ENCODE measurements at places on chromosomes 4 and X. TPM values are rescaled to one million over a fixed set of nuclear protein-coding genes. Genes with fewer than 3 reads are reported as not detected.

PITX2 gene
- not detected for total RNA-seq

DNA sequence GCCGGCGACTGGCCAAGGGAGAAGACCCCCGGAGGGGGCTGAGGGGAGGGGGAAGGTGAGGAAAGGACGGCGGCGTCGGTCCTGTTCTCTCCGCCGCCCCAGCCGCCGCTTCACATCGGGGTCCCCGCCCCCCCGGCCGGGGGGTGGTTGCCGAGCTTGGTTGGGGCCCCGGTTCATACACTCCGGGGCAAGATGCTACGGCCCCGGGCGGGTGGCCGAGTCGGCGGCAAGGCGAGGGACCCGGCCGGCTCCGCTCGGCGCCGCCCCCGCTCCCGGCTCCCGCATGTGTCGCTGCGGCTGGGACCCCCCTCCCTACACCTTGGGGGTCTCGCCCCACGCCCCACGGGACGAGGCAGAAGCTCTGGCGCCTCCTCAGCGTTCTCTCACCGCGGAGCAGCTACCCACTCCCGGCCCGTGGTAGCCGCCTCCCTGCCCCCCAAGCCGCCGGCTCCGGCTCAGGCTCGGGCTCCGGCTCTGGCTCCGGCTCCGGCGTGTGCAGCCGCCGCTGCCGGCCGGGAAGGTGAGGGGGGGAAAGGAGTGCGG, 461 bp downstream of the FBXW7 start:
- H3K27me3 ChIP-seq = no peaks in the 10 kb centered on the region
- peak; percentile 84 for DNase-seq
- H3K27ac ChIP-seq = peak overlapping the region; percentile 98

DNA sequence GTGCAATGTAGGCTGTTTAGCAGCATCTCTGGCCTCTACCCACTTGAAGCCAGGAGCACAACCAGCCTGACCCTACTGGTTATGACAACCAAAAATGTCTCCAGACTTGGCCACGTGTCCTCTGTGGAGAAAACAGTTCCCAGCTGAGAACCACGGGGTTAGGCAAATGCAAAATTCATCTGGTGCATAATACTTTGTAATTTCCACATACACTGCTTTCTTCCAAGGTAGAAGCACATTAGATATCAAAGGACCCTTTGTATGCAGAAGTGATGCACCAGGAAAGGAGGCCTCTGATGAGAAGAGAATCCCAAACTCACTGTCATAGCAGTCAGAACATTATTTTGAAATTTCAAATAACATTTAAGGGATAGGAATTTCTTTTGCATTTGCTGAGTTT, 26.3 kb downstream of the MFAP3L start:
- no peaks in the 10 kb centered on the region for H3K4me1 ChIP-seq
- no peak overlapping the region for H3K27ac ChIP-seq
- no peaks in the 10 kb centered on the region for H3K27me3 ChIP-seq
- no peak for DNase-seq
- no peak overlapping the region for H3K4me3 ChIP-seq
- H3K36me3 ChIP-seq = no peaks in the 10 kb centered on the region

DNA sequence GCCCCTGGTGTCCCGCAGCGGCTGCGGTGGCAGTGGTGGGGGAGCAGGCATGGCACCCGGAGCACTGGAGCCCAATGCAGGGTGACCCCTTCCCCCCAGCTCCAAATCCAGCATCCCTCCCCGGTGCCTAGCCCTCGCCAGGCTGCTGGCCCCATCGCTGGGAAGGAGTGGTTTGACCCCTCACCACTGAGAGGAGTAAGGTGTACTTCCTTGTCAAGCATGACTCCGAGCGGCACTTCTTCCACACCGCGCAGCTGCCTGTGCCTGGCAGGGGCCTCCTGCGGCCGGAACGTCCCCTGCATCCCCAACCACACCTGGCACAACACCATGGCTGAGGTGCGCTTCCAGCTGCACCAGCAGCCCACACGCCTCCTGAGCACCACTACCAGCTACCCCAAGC, 27.0 kb downstream of the LRPAP1 start:
- DNase-seq = no peak
- no peak overlapping the region for H3K27ac ChIP-seq
- no peaks in the 10 kb centered on the region for H3K27me3 ChIP-seq
- H3K4me3 ChIP-seq = no peak overlapping the region
- H3K4me1 ChIP-seq = peaks cover 13% of the 10 kb centered on the region

DNA sequence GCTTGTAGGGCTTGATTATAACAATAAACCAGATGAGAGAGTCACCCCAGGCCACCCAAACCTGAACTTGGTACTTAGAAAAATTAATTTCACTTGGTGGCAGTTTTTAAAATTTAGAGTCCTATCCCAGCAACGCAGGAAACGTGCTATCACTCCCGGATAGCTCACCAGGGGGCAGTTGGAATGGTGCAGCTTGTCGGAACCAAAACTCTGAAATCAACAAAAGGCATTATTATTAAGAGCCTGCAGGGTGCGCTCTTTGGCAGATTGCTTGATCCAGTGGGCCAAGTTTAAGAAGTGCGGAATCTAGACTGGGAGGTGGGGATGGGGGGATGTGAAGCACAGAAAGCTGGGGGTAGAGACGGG, 2.4 kb downstream of the FRAS1 start:
- peaks cover 3% of the 10 kb centered on the region for H3K4me1 ChIP-seq
- peak; percentile 91 for DNase-seq
- no peaks in the 10 kb centered on the region for H3K36me3 ChIP-seq
- peak overlapping the region; percentile 45 for H3K4me3 ChIP-seq
- H3K27ac ChIP-seq = no peak overlapping the region
- H3K27me3 ChIP-seq = no peaks in the 10 kb centered on the region

GRCh38 chr4:26717332-26717731, 133.4 kb downstream of the TBC1D19 start:
- H3K27ac ChIP-seq = no peak overlapping the region
- DNase-seq = no peak
- no peaks in the 10 kb centered on the region for H3K27me3 ChIP-seq
- H3K4me1 ChIP-seq = no peaks in the 10 kb centered on the region

- no peak for DNase-seq
- H3K36me3 ChIP-seq = no peaks in the 10 kb centered on the region
- H3K27me3 ChIP-seq = no peaks in the 10 kb centered on the region
- H3K4me1 ChIP-seq = no peaks in the 10 kb centered on the region
- no peak overlapping the region for H3K4me3 ChIP-seq
Measured at GRCh38 chrX:3143043-3143799, 102.0 kb downstream of the ARSF start.

DNA sequence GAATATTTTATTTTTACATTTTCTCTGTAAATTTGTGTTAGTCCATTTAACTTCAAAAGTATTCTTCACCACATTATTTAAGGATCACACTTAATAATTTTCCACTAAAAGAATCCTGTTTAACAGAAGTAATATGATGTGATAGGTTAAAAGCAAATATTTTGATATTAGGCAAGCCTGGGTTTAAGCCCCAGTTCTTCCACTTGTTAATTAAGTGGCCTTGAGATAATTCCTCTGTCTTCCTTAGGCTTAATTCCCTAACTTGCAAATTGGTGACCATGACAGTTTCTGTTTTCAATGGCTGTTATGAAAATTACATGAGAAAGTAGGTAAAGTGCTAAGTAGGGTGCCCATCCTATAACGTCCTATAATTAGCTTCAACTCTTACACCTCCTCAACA, 129.9 kb upstream of the ATOH1 start:
- no peak for DNase-seq
- no peak overlapping the region for H3K27ac ChIP-seq
- H3K36me3 ChIP-seq = no peaks in the 10 kb centered on the region

DNA sequence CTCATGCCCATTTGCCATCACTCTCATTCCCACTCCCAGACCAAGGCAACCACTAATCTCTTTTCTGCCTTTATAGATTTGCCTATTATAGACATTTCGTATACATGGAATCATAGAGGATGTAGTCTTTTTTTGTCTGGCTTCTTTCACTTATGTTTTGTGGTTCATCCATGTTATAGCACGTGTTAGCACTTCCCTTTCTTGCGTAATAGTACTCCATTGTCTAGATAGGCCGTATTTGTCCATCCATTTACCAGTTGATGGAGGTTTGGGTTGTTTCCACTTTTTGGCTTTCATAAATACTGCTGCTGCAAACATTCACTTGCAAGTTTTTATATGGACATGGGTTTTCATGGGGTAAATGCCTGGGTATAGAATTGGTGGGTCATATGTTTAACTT, 48.4 kb downstream of the KIF4A start:
- H3K27ac ChIP-seq = no peak overlapping the region
- no peak overlapping the region for H3K4me3 ChIP-seq
- H3K4me1 ChIP-seq = no peaks in the 10 kb centered on the region

DNA sequence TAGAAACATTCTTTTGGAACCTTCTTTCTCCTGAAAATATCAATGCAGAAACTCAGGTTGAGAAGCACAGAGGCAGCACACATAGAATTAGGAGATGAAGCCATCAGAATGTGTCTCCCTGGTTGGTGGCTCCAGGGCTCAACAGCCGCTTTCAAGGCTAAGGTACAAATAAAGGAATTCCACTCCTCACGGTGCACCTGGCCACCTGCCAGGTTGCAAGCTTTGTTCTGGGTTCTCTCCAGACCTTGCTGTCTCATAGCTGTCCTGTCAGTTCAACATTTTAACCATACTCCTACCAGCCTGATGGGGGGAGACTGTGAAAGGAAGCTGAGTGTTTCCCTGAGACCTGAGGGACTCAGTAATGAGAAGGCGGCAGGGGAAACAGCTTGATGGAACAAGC, 96.3 kb upstream of the HPF1 start:
- H3K4me3 ChIP-seq = no peak overlapping the region
- no peak for DNase-seq
- no peaks in the 10 kb centered on the region for H3K36me3 ChIP-seq
- H3K27ac ChIP-seq = no peak overlapping the region
- no peaks in the 10 kb centered on the region for H3K27me3 ChIP-seq

GRCh38 chrX:38606821-38607220, 45.5 kb downstream of the TSPAN7 start:
- H3K27me3 ChIP-seq = no peaks in the 10 kb centered on the region
- no peaks in the 10 kb centered on the region for H3K4me1 ChIP-seq
- H3K27ac ChIP-seq = no peak overlapping the region
- DNase-seq = no peak
- no peaks in the 10 kb centered on the region for H3K36me3 ChIP-seq
- H3K4me3 ChIP-seq = no peak overlapping the region

GRCh38 chrX:153564047-153564606, 34.8 kb downstream of the CCNQ start:
- no peak for DNase-seq
- H3K36me3 ChIP-seq = no peaks in the 10 kb centered on the region
- no peak overlapping the region for H3K27ac ChIP-seq
- H3K4me3 ChIP-seq = no peak overlapping the region
- H3K27me3 ChIP-seq = no peaks in the 10 kb centered on the region

DNA sequence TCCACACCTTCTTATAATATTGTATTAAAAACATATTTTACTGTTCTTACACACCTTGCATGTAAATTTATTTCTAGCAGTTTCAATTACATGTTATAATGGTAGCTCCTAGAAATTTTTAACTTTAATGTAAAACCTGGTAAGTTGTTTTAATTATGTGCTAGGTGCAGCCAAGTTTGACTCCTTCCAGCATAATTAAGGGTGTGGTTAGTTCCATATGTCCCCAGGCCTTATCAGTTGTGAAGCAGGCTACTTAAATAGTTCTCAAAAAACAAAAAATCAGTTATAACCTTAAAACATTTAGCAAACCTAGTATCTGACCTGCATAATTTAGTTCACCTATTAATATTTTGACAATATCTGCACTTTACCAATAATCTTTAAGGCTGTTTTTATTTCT, 26.9 kb upstream of the PASD1 start:
- no peak for DNase-seq
- no peak overlapping the region for H3K27ac ChIP-seq
- no peaks in the 10 kb centered on the region for H3K36me3 ChIP-seq
- H3K4me3 ChIP-seq = no peak overlapping the region
- H3K4me1 ChIP-seq = no peaks in the 10 kb centered on the region
- no peaks in the 10 kb centered on the region for H3K27me3 ChIP-seq

GRCh38 chr4:60611762-60612496, 588.2 kb upstream of the ADGRL3 start:
- DNase-seq = no peak
- H3K4me1 ChIP-seq = no peaks in the 10 kb centered on the region
- no peak overlapping the region for H3K4me3 ChIP-seq
- H3K27me3 ChIP-seq = no peaks in the 10 kb centered on the region
- no peak overlapping the region for H3K27ac ChIP-seq

GRCh38 chr4:70706044-70706461, 15.7 kb upstream of the RUFY3 start:
- H3K27ac ChIP-seq = peak overlapping the region; percentile 95
- no peaks in the 10 kb centered on the region for H3K36me3 ChIP-seq
- peak overlapping the region; percentile 73 for H3K4me3 ChIP-seq
- H3K27me3 ChIP-seq = peaks cover 5% of the 10 kb centered on the region

GRCh38 chrX:137428766-137429591, 136.9 kb upstream of the ZIC3 start:
- no peak overlapping the region for H3K27ac ChIP-seq
- peaks cover 5% of the 10 kb centered on the region for H3K4me1 ChIP-seq
- peak overlapping the region; percentile 38 for H3K4me3 ChIP-seq
- DNase-seq = no peak
- no peaks in the 10 kb centered on the region for H3K36me3 ChIP-seq
- peaks cover 56% of the 10 kb centered on the region for H3K27me3 ChIP-seq

GRCh38 chrX:130841776-130842175, 61.2 kb downstream of the ENOX2 start:
- H3K27me3 ChIP-seq = no peaks in the 10 kb centered on the region
- H3K36me3 ChIP-seq = no peaks in the 10 kb centered on the region
- H3K4me3 ChIP-seq = no peak overlapping the region
- H3K27ac ChIP-seq = no peak overlapping the region

Measured in left lung (tissue), 14 donors.